ENCODE measurements at places on chromosomes 1 and 21.

DNA sequence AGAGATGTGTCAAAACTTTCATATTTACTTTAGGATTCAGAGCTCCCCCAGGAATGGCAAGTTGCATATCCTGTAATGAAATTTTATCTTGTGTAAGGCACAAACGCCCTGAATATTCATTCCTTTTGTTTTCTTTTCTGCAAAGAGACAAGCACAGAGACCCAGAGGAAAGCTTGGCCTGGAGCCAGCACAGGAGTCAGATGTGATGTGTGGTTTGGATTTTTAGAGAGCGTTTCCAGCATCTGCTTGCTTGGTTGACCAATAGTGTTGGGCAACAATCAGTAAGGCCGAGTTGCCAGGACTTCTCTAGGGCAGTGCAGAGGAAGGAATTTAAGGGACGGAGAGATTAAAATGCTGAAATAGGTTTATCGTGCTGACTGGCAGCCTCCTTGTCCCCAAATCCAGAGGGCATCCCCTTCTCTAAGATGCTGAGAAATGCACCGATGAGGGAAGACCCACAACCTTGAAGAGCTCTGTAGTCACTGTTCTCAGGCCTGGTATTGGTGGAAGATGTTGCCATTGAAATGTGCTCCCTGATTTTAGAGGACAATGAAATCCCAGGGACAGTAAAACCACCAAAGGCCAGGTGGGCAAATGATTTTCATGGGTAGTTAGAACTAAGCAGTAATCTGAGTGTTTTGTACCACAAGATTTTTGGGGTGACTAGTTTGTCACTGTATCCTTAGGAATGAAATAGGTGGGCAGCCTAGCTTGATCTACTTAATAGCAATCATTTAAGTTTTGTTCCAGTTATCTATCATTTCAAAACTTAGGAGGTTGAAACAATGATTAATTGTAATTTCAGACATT, 37.9 kb upstream of the RHOU start:
- DNase-seq = no peak

GRCh38 chr1:156002188-156002911, 18.4 kb downstream of the SSR2 start:
- no peak for DNase-seq

DNA sequence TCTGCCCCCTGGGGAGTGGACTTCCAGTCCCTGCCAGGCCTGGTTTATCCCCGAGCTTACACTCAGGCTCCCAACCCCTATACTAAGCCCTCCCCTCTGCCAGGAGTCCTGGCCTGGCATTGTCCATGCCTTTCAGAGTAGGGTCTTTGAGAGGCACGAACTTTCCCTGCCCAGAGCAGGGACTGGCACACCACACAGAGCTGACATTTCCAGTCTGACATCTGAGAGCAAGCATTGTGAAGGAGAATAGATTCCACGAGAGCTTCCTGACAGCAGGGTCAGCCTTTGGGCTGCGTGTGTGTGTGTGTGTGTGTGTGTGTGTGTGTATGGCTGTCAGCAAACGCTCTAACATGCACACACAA, 59.5 kb upstream of the LAPTM5 start:
- DNase-seq = no peak

GRCh38 chr1:152786077-152786476, at the start of gene LCE1E:
LCE1E (plus strand) TSS chr1:152786257; CDS start chr1:152787300, 1,043 bp downstream.
- DNase-seq = no peak

GRCh38 chr1:19430121-19431068, 54.9 kb downstream of the CAPZB start:
- DNase-seq = no peak

DNA sequence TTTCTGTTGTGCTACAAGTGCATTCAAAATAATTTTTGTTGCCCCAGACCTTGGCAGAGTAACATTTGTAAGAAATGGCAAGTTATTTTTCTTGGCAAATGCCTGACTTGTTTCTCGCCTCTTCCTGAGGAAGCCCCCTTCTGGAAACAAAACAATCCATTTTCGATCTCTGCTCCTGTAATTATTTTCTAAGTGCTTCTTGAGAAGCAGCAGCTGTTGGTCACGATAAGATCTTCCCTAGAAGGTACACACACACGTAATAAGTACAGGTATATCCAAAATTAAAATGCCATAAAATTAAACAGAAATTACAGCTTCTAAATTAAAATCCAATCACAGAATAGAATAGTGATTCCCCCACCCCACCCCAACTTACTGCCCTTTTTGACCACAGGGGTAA, 47.3 kb downstream of the LPGAT1 start:
- no peak for DNase-seq

GRCh38 chr1:3408751-3409266, 45.7 kb upstream of the ARHGEF16 start:
- DNase-seq = no peak

- no peak for DNase-seq
Measured at GRCh38 chr1:234750922-234751627, 141.1 kb upstream of the IRF2BP2 start.

DNA sequence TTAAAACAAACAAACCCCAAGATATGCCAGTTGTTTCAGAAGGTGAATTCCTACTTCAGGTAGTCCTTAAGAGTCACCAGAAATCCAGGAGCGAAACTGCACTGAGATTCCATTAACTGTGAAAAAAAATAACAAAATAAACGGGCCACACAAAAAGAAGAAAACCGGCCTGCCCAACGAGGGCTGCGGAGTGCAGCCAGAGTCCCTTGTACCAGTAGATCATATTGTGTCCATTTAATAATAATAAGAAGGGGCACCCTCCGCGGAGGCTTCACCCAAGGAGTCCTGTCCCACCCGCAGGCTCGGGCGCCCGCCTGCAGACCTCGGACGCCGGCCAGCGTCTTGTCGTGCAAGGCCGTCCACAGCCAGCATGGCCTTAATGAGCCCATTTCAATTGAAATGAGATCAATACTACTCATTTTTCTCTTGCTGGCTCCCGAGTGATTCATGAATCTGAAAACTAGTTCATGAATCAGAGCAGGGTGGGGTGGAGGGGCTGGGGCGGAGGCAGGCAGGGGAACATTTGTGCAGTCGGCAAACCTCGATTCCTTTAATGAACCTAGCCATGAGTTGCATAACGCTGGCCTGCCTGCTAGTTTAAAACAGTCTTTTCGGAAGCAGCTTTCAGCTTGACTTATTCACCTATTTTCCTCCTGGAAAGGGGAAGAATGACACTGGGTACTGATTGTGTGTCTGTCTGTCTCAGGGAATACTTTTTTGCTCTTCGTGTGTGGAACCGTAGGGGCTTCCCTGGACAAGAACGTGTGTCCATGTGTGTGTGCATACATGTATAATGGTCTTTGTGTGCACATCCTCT, 113.1 kb upstream of the IRF2BP2 start:
- no peak for DNase-seq

GRCh38 chr1:230493264-230493663, 67.1 kb upstream of the PGBD5 start:
- no peak for DNase-seq

- DNase-seq = no peak
Measured at GRCh38 chr1:91885213-91885715, 687 bp downstream of the TGFBR3 start.

DNA sequence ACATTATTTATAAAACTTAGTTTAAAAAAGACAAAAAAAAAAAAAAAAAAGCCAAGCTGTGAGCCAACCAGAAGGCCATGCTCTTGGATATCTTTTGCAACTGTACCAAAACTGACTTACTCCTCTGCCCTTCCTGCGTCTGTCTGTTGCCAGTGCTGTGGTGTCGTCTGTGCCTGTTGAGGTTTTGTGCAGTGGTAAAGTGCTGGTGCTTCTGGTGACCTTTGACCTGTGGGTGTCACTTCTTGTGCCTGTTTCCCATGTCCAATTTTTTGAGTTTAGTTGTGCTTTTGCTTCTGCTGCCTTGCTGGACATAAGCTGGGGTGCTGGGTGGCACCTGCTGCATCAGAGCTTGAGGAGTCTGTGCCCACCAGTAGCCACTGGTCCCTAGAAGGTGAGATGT, 41.4 kb downstream of the RNF187 start:
- DNase-seq = no peak

DNA sequence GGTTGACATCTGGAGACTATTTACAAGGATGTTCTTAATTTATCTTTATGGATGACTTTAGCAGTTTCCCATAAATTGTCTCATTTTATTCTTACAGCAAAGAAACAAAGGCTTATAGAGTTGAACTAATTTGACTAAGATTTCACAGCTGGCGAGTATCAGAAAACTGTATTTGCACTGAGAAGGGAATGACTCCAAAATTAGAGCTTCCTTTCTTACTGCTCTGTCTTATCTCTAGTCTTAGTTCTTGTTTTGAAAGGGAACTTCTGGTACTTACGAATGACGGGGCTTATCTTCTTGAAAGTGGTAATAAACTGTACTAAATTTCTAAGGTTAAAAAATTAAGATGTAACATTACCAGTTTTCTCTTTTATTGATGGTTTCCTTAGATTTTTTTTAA, 13.6 kb downstream of the CNST start:
- DNase-seq = no peak

DNA sequence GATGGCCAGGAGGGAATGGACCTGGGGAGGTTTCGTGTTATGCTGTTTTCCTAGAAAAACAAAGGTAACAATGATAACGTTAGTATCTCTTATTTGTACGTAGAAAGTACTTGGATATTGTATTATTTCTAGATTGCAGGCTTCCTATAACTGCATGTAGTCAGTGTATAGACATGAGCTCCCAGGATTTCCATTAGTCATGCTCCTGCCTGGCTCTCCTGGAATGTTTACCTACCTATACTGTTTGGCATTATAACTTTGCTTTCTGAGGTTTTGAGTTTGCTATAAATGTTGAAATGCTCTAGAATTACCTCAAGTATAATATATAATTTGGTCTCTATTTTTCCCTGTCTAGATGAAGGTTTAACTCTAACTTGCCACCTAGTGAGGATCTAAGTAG, 66.1 kb downstream of the TTC3 start:
- no peak for DNase-seq

DNA sequence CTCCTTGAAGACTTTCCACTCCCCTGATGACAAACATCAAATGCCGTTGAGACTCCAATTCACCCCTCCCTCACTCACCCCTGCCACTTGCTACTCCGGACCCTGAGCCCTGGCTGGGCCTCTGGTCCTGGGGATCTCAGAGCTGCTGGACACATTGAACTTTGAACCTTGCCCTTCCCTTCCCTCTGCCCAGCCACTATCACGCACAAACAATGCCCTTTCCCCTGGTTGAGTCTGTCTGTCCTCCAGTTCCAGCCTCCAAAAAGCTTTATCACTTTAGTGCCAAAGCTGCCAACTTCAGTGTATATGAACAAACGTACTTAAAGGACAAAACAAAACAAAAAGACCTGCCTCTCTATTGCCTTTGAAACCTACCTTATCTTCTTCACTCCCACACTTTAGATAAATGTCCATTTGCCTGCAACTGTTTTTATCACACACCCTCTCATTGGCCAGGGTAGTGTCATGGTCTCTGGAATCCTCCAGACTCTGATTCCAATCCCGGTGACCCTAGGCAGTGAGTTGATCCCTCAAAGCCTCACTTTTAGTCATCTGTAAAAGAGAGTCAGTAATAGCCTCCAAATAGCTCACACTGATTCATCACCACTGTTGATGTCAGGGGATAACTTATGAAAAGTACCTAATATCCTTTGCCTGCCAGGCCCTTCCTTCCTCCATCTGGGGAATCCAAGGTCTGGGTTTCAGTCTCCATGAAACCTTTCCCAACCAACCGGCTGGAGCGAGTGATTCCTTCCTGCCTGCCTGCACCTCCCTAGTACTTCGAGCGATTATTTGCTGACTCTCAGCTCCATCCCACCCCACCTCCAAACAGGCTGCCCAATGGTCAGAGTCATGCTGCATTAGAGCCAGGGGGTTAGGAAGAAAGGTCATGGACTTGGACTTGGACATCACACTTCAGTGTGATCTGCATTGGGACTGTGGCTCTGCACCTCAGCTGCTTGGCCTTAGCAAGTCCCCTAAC, 15.9 kb upstream of the SPOCD1 start:
- no peak for DNase-seq

- no peak for DNase-seq
Measured at GRCh38 chr1:162564762-162565218, 3.3 kb downstream of the UAP1 start.

DNA sequence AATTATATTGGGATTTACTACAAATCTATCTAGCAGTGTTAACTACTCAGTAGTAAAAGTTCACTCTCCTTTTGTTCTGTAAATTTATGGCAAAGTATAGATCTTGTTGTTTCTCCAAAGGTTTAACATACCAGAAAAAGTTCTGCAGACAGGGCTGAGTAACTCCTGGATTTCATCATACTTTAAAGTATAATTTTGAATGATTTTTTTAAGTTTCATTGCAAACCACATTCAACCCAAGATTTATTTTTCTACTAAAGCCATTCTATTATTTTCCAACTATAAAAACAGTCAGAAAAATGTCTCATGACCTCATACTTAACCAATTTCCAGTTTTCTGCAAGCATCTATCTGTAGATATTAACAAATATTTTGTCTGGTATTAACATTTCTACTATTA, 585.8 kb upstream of the ZRANB2 start:
- DNase-seq = no peak

DNA sequence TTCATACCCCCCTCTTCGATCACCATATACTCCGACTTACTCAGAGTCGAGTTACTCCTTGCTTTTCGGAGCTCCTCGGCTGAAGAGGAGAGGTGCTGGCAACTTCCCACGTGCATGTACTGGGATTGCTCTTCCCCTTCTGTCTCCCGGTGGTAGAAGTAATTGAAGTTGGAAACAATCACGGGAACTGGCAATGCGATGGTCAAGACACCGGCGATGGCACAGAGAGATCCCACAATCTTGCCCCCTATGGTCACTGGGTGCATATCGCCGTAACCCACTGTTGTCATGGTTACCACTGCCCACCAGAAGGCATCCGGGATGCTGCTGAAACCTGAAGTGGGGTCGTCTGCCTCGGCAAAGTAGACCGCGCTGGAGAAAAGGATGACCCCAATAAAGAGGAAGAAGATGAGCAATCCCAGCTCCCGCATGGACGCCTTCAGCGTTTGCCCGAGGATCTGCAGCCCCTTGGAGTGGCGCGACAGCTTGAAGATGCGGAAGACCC, 1.5 kb downstream of the KCNA3 start:
- no peak for DNase-seq

DNA sequence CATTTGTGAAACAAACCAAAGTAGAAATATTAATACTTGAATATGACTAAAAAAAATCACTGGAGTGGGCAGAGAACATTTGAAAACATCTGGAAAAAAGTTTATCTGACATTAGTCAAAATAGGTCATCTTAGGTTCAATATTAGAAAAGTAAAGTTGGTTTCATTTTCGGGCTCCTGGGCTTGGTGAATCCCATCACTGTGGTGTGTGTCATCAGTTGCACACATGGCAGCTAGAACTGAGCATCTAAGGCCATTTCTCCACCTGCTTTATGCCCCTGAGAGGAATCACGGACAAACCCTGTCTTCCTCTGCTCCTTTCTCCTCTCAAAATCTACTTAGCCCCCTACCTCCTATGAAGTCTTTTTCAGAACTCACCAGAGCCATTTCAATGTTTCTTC, 5.4 kb downstream of the HSD11B1 start:
- DNase-seq = no peak

DNA sequence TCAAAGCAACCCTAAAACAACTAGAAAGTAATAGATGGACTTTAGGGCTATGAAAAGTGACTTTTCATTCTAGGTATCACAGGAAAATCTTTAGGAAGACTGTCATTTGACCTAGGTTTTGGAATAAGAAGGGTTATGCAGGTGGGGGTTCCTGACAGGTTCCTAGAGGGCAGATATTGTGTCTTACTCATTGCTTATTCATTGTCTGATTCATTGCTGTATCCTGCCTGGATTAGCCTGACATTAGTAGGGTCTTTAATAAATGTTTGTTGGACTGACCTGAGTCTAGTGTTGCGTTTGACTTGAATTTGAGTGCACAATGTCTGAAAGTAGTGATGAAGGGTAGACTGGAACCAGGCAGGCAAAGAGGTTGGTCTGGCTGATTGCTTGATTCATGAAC, 6.0 kb downstream of the FNBP1L start:
- DNase-seq = no peak

GRCh38 chr1:28099050-28099769, 10.8 kb upstream of the EYA3 start:
- DNase-seq = no peak

All from stimulated activated CD8-positive, alpha-beta memory T cell treated with anti-CD3 and anti-CD28 coated beads, Interleukin-15, amount 100 ng/mL, for 24 hours (primary cell).